ENCODE measurements at places on chromosomes 12 and 14. TPM values are rescaled to one million over a fixed set of nuclear protein-coding genes. Genes with fewer than 3 reads are reported as not detected.

Gene TOMM20L
- total RNA-seq = not detected

Gene PLXNC1
- total RNA-seq = 15.0 TPM

Gene MYH6
- total RNA-seq = 0.17 TPM

Gene HOXC13
- not detected for total RNA-seq

Gene P2RX2
- not detected for total RNA-seq

Gene SLC16A7
- total RNA-seq = 43.7 TPM

Gene EVL
- 268 TPM for total RNA-seq

Gene SLC25A47
- not detected for total RNA-seq

Gene TCL1B
- not detected for total RNA-seq

Gene LRCOL1
- total RNA-seq = not detected

Gene RNASE7
- not detected for total RNA-seq

Gene TCTN2
- total RNA-seq = 3.0 TPM

Gene CMKLR1
- total RNA-seq = not detected

Gene STAT2
- 64.9 TPM for total RNA-seq

Gene SLC38A4
- not detected for total RNA-seq

Gene TRHDE
- not detected for total RNA-seq

Gene RNASE1
- not detected for total RNA-seq

Gene LIN7A
- total RNA-seq = 0.51 TPM

Gene MYF5
- not detected for total RNA-seq

Gene CLEC2B
- 13.0 TPM for total RNA-seq

Gene IL25
- total RNA-seq = not detected

All from activated CD4-positive, alpha-beta T cell treated with anti-CD3 and anti-CD28 coated beads, Interleukin-2, amount 10 ng/mL, durations not matched to agents 24 days and 14 days (primary cell).